ENCODE measurements at places on chromosomes 11 and 22.

DNA sequence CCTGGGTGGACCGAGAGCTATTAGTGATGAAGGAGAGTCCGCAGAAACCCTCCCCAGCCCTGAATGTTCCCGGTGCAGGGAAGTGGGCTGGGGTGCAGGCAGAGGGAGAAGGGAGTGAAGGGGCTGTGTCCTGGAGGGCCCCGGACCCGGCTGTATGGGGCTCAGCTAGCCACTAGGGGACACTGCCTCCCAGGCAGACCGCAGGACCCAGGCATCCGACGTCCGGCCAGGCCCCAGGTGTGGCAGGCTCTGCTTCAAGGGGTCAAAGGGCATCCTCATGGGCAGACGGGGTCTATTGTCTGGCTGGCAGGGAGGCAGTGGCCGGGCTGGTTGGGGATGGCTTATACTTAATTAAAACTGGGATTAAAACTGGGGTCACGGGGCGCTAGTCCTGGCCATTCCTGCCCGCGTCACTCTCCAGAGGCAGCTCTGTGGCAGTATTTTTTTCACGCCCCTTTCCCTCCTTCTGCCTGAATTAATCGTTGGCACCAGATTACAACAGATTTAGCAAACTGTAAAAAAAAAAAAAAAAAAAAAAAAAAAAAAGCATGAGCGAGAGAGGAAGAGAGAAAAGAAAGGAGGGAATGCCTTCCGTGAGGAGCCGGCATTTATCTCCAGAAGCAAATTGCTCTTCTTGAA, 5.1 kb downstream of the FLRT1 start:
- no peak for DNase-seq

GRCh38 chr22:49968831-49969661, 8.5 kb downstream of the PIM3 start:
- DNase-seq = no peak

DNA sequence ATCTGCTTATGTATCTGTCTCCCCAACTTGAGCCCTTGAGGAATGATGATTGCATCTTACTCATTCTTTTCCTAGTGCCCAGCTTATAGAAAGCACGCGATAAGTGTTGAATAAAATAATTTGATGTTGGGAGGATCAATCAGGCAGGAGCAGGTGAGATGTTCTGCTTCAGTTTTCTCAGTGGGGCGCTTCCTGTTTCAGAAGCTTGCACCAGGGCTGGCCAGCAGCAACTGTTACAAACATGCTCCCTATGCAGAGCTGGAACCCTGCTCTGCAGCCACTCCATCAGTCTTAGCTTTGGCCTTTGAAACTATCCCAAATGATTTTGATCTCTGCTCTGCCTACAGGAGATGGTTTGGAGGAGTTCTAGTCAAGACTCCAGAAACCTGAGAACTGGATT, 3.9 kb downstream of the ENDOD1 start:
- no peak for DNase-seq

GRCh38 chr11:11975201-11976092, 33.0 kb downstream of the DKK3 start:
- peak; percentile 17 for DNase-seq

GRCh38 chr22:38951734-38952133, 5.7 kb upstream of the APOBEC3A start:
- no peak for DNase-seq

- no peak for DNase-seq
Observed at GRCh38 chr22:47010211-47010610, 247.8 kb downstream of the TBC1D22A start.

- peak; percentile 84 for DNase-seq
Observed at GRCh38 chr11:12287009-12287373, 90.4 kb upstream of the PARVA start.

DNA sequence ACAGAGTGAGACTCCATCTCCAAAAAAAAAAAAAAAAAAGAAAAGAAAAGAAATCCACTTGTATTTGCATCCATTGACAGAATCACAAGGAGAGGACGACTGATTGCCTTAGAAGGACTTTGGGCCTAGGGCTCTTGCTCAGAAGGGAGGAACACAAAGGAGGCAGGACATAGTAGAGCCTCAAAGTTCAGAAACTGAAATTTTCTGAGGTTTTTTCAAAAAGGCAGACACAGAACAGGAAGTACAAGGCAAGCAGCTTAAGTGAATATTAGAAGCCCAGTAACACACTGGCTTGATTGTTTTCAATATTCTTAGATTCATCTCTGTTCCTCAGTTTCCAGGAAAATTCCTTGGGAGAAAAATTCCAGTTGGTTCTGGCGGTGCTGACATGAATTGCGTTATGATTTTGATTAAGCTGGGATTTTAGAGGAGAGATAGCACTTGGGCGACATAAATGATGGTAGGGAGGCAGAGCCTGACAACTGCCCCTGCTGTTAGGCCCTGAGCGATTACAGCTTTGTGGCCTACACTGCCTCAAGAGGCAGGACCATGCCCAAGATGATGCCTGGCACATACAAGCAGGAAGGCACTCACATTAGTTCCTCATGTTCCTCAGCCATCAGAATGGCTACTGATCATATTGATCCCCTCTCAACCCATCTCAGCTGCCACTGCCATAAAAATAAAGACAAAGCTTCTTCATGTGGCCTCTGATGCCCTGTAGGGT, 15.3 kb downstream of the CLPB start:
- DNase-seq = no peak

GRCh38 chr22:47919001-47919441, 1156.6 kb downstream of the TBC1D22A start:
- DNase-seq = no peak

- DNase-seq = peak; percentile 40
Observed at GRCh38 chr11:64305691-64306562, 603 bp downstream of the ESRRA start.

DNA sequence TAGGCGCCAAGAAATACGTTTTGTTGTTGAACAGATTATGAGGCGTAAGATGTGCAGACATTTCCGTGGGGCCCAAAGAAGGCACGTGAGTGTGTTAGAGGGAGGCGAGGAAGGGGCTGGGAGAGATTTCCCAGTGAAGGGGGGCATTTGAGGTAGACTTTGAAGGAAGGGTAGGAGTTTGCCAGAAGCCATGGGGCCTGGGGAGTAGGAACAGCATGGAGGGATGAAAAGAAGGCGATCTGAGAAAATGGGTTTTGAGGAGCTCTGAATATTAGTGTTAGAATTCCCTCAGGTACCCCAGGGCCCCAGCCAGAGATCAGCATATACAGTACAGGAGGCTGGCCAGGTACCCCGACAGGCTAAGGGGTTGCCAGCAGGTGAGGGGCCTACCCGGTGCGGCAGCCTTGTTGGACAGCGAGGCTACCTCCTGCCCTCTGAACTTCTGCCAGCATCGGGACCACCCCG, 414 bp upstream of the MIEF1 start:
- no peak for DNase-seq

DNA sequence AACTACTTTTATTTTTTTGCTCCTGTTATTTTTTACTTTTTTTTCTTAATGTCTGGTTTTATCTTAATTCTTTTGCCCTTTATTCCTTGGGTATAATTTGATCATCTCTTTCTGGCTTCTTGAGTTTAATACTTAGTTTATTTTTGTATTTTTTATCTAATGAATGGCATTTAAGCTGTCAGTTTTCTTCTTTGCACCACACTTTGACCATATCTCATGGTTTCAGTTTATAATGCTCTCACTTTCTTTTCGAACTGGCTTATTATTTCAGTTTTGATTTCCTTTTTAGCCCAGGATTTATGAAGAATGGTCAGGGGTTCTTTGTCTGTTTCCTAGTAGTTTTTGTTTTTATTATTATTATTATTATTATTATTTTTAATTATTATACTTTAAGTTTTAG, 48.3 kb downstream of the QSER1 start:
- DNase-seq = no peak

GRCh38 chr11:91081440-91082043, 858.7 kb upstream of the CHORDC1 start:
- DNase-seq = peak; percentile 89

DNA sequence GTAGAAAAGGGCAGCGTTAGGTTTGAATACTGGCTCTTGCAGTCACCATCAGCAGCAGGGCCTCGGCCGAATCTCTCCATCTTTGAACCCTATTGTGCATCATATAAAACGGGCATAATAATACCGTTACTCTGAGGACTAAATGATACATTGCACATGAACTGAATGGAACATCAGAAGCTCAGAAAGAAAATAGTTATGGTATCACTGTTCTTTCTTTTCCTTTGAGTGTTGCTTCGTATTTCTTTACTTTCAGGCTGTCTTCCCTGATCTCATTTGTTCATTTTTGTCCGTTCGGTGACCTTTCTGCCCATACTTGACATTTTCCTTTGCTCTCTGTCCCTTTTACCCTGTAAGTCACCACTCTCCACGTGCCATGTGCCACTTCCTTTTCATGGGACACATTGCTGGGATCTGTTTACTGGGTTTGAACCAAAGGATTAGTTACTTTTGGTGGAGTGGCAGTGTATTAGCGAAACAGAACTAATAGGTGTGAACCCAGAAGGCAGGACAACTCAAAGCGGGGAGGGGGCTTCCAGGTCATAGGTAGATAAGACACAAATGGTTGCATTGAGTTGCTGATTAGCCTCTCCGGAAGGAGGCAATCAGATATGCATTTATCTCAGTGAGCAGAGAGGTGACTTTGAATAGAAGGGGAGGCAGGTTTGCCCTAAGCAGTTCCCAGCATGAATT, 717 bp upstream of the ZNF202 start:
- DNase-seq = no peak

Measured in epithelial cell of esophagus (primary cell).